ENCODE measurements at places on chromosomes 4 and X. TPM values are rescaled to one million over a fixed set of nuclear protein-coding genes. Genes with fewer than 3 reads are reported as not detected.

CHRDL1 gene
- total RNA-seq = 7.3 TPM

GRCh38 chr4:149549911-149550310 is 265.7 kb downstream of the IQCM start:
- DNase-seq = peak; percentile 50

DNA sequence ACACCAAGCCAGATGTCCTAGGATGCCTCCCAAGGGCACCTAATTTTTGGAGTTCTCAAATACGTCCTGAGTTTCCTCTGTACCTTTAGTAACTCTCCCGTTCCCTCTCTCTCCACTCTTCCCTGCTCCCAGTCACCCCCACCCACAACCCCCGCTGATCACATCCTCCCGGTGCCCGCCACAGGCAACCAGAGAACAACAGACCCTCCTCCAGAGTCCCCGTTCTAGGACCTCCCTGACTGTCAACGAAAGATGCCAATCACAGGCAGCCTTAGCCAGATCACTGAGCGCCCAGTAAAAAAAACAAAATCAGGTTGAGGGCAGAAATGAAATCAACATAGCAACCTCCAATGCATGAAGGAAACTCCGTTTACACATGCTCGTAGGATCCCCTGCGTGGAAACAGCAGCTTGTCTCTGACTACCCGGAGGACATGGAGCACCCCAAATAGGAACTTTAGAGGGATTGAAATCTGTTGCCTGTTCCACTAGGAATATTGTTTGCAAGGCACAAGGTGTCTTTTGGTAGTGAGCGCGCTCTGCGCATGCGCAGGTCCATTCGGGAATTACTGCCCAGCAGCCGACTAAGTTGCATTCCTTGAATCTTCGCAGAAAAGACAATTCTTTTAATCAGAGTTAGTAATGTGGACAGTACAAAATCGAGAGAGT is at the start of gene GABRB1:
TSS of gene GABRB1 (plus strand) at position 557 of the 668 bp plus-strand sequence.
- DNase-seq = peak; percentile 30

F8 gene
- total RNA-seq = 2.1 TPM

- DNase-seq = no peak
These were observed 125.2 kb downstream of the COL25A1 start for GRCh38 chr4:109177096-109177810.

DNA sequence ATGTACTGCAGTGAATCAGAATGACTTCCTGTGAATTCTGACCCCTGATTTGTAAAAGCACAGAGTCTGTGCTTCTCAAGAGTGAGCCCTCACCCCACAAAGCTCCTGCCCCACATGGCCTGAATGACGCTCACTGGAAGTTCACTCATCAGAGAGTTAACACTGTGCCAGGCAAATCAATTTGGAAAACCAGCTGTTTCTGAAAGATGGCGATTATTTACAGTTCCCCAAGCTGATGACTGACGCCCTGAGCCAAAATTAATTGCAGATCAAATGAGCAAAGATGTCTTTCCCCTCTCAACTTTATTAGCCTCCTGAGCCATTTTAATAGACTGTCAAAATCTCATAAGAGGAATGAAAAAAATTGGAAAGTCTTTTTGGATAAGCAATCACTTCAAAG is 118.0 kb downstream of the SLC2A9 start:
- no peak for DNase-seq

TRIM60 gene
- total RNA-seq = not detected

DNA sequence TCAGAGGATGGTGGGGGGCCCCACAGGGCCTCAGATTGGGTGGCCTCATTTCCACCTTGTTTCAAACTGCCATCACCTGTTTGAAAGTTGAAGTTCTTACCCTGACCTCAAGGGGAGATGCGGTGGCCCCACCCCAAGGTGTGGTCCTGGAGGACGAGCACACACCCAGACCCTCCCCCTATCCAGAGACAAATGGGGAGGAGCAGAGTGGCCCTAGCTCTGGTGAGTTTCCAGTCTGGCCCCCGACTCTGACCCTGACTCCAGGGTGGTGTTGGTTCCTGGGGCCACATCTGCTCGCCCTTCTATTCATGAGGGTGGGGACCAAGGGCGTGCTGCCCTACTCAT is 36.3 kb upstream of the ADRA2C start:
- DNase-seq = peak; percentile 87

GRCh38 chr4:88793475-88793874 is 95.8 kb upstream of the NAP1L5 start:
- no peak for DNase-seq

SYAP1 gene
- total RNA-seq = 28.5 TPM

- DNase-seq = peak; percentile 17
These were observed 58.7 kb upstream of the EMCN start for GRCh38 chr4:100576570-100576969.

SHROOM3 gene
- total RNA-seq = 55.8 TPM

DNA sequence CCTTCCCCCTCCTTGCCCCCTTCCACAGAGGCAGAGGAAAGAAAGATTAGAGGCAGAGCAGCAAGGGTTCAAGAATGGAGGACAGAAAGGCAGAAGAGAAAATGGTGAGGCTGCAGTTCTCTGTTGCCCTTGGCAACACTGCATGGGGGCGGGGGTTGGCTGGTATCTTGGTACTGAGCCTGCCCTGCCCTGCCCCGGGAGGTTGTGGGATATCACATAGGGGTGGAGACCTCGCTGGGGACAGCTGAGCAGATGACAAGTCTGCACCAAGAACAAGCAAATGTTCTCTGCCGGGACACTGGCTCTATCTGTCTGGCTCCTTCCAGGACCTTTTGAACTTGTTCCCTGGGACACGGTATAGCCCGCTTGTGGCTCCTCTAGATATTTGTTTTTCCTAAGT is 39.8 kb downstream of the NHS start:
- DNase-seq = no peak

DNA sequence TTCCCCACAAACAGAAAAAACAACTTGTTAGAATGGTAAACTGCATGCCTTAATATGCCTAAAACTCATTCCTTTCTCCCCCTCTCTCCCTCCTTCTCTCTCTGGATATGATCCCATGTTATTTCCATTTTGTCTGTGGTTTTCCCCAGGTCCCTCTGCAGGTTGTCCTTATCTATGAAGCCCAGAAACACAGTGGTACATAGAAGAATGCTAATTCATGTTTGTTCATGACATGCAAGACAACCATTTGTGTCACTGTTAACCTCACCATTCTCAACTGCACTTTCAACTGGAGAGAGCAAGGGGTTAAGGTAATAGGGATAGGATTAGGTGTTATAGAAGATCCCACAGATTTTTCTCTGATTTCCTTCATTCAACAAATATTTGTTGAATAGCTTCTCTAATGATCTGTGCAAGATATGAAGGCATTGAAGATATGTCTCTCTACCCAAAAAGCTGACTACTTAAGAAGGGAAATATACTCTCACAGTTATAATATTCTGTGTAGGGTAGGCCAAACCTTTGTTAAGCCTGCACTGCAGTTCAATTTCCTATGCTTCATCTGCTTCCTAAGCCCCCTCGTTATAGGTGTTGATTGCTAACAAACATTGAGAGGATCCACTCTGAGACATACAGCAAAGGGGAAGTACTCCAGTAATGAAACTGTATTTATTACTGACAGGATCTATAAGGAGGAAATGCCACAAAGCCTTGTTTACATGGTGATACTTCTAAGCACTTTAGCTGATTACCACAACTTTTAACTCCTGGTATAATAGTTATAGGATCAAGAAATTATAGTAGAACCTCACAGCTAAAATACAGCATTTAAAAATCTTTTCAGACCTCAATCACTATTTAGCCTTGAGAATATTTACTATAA is 96.1 kb downstream of the FRYL start:
- no peak for DNase-seq

GAGE1 gene
- not detected for total RNA-seq

CSN1S1 gene
- total RNA-seq = not detected

GRCh38 chrX:11934089-11934488 is 176.1 kb downstream of the MSL3 start:
- no peak for DNase-seq

DNA sequence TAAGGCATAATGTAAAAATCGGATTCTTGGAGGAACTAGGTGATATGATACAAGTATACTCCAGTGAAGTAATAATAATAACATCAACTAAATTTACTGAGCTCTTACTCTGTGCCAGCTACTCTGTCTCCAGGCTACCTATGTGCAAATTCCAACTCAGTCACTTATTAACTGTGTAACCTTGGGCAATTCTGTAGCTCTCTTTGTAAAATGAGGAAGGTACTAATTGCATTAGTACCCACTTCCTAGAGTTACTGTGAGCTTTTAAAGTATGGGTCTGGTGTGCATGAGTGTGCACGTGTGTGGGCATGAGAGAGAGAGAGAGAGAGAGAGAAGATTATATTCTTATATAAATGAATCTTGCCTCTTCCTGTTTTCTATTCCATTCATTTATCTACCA is 169.9 kb downstream of the KCNIP4 start:
- DNase-seq = no peak

SPATA4 gene
- not detected for total RNA-seq

MAGEB5 gene
- not detected for total RNA-seq

DNA sequence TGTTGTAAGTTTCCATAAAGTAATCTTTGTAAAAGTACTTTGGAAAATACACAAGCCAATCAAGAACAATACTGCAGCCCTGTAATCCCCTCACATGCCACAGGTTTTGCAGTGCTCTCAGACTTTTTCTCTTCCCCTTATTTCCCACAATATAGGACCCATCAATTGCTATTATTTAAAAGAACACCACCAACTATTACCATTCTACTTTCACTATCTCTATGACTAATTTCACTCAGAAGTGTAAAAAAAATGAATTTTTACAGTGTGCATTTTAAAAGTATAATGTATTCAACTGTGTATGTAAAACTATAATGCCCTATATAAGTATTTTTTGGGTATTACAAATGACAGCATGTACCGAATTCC is 1.7 kb downstream of the ATP8A1 start:
- no peak for DNase-seq

NXF2 gene
- total RNA-seq = not detected

DNA sequence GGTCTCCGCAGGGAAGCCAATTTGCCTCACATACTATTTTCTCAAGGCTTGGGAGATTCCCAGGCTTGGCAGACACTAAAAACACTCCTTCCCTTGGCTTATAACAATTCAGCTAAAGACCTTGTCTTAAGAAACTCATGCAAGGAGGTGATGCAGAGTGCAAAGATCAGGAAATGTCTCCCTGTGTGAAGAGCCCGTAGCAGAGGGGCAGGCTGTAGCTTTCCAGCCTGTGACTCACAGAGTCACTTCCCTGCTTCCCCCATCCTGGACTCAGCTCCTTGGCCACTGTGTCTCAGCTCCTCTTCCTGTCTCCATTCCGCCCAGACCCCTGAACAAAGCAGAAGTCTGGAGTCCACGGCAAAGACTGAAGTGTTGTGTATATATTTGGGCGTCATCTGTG is 56.1 kb downstream of the KDR start:
- DNase-seq = no peak

- no peak for DNase-seq
These were observed 128.7 kb downstream of the DCLK2 start for GRCh38 chr4:150206954-150207353.

- DNase-seq = no peak
These were observed 565.7 kb upstream of the FAT1 start for GRCh38 chr4:187289371-187289770.

EXOC1 gene
- 17.8 TPM for total RNA-seq

GRCh38 chrX:26373829-26374228 is 157.9 kb downstream of the MAGEB5 start:
- no peak for DNase-seq

DNA sequence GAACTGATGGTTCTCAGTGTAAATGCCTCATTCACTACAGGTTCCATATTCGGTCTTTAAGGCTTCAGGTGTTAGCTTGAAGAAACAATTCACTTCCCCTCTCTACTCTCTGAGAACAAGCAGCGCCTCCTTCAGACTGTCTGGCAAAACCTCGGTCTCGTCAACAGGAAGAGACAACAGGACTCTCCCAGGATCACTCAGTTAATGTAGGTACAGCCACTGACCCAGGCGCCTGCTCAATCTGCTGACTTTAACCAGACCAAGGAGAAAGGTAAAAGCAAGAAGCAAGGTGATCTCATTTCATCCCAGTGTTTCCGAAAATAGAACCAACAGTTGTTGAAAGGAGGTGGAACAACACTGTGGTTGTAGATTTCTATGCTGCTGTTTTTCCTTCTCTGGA is 102.2 kb downstream of the SLC2A9 start:
- peak; percentile 72 for DNase-seq
